ENCODE measurements at places on chromosomes 3 and 15. TPM values are rescaled to one million over a fixed set of nuclear protein-coding genes. Genes with fewer than 3 reads are reported as not detected.

Gene THPO
- 2.3 TPM for polyA plus RNA-seq

Gene PBRM1
- polyA plus RNA-seq, result 51.0 TPM

DNA sequence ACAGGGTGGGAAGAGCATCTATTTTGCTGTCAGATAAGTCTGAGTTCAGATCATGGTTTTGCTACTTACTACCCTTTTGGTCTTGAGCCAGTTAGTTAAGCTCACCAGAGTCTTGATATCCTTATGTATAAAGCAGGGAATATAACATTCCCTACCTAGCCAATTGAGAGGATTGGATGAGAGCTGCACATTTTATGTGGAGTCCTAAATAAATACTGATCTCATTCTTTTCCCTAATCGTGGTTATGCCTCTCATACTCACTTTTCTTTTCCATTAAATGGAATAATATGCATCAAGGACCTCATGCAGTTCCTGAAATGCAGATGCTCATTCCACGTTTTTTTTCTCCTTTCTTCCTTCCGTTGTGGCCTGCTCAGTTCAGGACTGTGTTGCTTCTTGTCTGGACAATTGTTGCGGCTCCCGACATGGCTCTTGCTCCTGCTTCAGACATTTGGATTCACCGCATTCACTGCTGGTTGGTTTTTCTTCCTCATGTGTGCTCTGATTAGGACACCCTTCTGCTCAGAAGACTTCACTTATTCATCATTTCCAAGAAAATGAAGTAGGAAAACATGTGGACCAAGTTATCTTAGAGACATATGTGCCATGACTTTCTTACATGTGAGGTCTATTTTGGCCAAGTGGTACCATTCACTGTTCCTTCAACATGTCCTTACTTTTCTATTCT, 90.2 kb downstream of the NFKBIZ start:
- H3K4me3 ChIP-seq, result no peak overlapping the region
- no peaks in the 10 kb centered on the region for H3K27me3 ChIP-seq
- no peak overlapping the region for H3K27ac ChIP-seq
- no peaks in the 10 kb centered on the region for H3K4me1 ChIP-seq

DNA sequence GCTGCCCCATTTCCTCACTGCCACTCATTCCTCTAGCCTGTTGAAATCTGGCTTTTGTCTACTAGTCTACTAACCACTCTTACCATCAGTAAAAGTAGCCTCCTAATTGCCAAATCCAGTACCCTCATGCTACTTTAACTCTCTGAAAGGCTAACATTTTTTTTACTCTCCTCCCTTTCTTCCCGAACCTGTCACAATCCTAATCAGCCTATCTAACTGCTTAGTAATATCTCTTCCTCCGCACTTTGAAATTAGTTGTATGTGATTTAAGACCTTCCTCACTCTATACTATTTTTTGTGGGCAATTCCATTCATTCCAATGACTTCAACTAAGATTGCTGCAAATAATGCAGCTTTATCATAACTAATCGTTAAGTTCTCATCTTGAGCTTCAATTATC, 3.7 kb downstream of the SENP7 start:
- H3K27ac ChIP-seq, result no peak overlapping the region
- DNase-seq, result no peak
- H3K27me3 ChIP-seq, result no peaks in the 10 kb centered on the region
- H3K4me1 ChIP-seq, result no peaks in the 10 kb centered on the region
- H3K36me3 ChIP-seq, result peaks cover 5% of the 10 kb centered on the region
- H3K4me3 ChIP-seq, result no peak overlapping the region
